ENCODE measurements at places on chromosomes 6 and 20.

DNA sequence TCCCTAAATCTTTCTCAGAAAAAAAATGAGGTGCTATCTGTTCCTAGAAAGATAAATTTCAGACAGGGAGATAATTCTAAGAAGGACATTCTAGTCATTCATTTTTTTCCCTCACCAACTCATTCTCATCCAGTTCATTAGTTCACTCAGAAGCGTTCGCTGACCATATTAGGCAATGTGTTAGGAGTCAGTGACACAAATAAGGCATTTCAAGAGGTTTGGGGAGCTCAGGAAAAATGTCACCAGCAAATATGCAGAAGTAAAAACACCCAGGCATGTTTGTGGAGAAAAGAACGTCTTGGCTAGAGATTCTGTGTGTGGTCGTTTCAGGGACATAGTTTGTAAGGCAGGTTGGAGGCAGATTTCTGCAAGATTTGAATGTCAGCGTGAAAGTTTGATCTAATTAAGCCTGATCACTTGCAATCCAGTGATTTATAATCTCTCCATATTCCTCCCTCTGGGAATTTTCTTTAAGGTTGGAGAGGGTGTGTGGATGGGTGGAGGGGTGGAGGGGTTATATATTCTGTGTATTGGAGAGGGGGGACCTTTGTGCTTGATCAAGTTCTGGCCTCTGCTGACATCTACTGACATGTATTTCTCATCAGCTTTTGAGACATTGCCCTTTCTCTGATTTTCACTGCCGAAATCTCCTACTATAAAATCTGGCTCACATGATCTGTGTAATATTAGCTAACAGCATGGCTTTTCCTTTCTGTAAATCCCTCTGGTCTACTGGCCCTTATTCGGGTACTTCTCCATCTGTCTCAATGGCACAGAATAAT is 3.6 kb downstream of the MYCT1 start:
- no peak for DNase-seq

GRCh38 chr6:45854149-45854742 is 161.4 kb downstream of the CLIC5 start:
- no peak for DNase-seq

- no peak for DNase-seq
Observed at GRCh38 chr20:64238115-64238825, 17.3 kb upstream of the PCMTD2 start.

- DNase-seq = no peak
Observed at GRCh38 chr6:21375151-21376116, 218.1 kb upstream of the SOX4 start.

DNA sequence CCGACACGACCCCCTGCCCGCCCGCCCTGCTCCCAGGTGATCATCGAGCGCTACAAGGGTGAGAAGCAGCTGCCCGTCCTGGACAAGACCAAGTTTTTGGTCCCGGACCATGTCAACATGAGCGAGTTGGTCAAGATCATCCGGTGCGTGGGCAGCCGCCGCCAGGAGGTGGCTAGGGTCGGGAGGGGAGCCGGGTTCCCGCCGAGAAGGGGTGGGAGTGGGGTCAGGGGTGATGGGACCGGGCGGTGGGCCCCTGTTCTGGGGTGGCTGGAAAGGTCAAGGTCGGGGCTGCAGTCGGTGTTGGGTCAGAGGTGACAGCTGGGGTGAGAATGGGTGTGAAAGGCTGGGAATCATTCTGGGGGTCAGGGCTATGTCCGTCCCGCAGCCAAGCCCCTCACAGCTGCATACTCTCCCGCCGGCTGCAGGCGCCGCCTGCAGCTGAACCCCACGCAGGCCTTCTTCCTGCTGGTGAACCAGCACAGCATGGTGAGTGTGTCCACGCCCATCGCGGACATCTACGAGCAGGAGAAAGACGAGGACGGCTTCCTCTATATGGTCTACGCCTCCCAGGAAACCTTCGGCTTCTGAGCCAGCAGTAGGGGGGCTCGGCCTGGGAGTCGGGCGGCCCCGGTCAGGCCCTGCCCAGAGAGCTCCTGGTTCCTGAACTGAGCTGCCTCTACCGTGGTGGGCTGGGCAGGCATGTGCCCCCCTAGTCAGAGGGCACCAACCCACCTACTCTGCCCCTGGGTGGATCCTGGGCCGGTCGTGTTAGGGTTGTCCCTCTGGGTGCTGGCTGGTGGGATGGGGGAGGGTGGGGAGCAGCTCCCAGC is 1.0 kb downstream of the MAP1LC3A start:
- no peak for DNase-seq

DNA sequence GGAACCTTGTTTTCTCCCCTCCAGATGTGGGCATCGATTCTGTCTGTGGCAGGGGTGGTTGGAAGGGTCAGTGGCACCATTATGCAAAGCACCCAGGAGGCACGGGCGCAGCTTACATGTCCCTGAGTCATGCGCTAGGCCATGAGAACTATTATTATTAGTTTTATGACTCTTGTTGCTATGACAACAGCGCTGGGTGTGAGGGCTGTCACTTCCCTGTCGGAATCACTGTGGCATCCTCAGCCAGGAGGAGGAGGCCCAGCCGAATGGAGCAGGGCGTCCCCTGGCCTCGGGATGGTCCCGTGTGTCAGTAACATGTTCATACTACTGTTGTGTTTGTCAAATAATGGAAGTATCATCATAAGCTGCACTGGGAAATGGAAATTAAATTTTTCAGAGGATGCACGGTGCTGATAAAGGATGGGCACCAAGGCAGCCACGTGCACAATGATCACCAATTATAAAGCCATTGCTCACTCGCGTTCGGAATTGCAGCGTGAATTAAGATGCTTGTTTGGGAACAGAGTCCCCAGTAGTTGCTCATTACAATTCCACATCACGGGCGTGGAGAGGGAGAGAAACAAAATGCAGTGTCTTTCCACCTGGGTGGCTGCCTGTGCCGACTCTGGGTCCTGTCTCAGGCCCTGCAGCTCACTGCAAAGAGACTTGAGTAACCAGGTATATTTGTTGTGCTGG is 247.9 kb downstream of the CDH4 start:
- no peak for DNase-seq

DNA sequence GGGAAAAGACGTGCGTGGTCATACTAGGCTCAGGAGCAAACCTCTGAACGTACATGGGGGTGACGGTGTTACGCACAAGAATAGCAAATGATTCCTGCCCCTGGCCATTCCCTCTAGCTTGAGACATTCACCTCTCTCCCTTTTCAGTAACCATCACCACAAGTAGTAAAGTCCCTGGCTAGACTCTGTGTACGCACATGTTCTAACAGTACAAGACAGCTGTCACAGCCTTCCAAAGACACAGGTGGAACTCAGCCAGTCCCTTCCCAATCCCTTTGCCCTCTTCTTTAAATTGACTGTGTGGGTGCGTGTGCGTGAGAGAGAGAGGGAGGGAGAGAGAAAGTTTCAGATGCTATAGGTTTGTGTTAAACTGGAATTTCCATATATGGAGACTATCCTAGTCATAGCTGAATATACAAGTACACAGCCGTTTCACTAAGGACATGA is 67.3 kb downstream of the LY86 start:
- DNase-seq = no peak

DNA sequence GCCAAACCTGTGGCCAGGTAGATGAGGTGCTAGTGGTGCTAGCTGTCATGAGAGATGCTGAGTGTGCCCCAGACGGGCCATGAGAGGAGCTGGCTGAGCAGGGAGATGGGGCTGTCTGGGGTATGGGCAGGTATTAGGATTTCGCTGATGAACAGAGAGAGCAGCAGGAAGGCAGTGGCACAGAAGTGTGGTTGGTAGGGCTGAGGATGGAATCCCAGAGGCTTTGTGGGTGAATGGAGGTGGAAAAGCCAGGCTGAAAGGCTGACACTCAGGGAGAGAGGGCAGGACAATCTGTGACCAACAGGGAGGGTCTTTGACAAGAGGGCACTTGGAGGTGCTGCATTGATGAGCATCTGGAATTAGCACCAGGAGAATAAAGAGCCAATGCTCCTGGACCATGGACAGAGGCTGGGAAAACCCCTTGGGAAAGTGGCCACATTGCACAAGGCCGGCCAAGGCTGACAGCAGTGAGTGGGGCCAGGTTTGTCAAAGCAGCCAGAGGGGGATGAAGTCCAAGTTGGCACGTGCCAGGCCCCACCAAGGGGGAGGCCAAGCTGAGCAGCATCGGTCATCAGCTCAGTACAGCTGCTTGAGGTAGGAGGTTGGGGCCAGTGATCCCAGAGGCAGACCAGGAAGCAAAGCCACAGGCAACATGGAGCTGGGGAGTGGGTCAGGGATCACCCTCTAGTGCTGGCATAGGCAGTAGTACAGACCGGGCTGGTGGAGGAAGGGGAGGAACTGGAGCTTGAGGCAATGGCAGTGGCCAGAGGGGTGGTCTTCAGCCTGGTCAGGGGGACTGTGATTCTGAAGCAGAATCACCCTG is 19.7 kb upstream of the SGK2 start:
- no peak for DNase-seq

- DNase-seq = no peak
Observed at GRCh38 chr6:41049521-41049920, 3.5 kb upstream of the APOBEC2 start.

- no peak for DNase-seq
Observed at GRCh38 chr20:33407251-33407650, 5.9 kb upstream of the CDK5RAP1 start.

GRCh38 chr6:79468116-79468515 is 69.1 kb downstream of the LCA5 start:
- no peak for DNase-seq

- DNase-seq = no peak
Observed at GRCh38 chr6:9484091-9484490, 930.8 kb downstream of the TFAP2A start.

- peak; percentile 81 for DNase-seq
Observed at GRCh38 chr6:85641897-85642773, 551 bp downstream of the SYNCRIP start.

GRCh38 chr6:95071464-95071863 is 505.9 kb upstream of the MANEA start:
- DNase-seq = no peak

DNA sequence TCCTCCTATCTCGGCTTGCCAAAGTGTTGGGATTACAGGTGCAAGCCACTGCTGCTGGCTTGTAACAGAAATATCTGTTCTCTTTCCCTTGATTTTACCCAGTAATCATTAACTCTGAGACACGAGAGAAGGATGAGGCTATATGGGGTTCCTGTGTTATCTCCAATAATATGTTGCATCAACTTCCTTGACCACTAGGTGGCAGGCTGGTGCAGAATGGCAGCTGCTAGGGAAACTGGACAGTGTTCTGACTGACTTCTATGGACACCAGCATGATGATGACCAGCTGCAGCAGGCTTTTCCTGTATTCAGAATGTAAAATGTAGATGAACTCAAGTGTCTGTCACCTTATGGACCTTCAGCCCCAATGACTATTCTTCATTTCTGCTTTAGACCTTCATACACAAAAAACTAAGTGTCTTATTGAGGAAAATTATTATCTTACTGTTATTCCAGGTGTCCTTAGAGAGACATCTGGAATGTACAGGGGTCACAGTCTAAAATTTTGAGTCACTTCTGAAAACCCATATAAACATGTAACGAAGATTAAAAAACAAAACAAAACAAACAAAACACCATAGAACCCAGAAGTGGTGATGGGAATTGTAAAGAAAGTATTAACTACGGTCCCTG is 20.4 kb upstream of the CD109 start:
- peak; percentile 10 for DNase-seq

DNA sequence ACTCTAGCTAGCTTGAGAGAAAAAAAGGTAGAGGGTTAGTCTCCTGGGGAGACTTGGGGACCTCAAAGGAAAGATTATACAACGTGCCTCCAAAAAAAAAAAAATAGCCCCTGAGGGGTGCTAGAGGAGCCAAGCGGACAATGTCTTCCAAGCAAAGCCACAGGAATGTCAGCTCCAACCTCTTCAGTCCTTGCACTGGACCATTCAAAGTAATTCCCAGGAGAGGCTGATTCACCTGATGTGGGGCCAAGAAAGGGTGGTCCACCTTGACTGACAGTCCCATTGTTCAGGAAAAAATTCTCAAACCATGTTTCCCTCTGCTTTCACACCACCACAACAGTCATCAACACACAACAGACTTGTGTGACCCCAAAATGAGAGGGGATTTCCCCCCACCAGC is 30.7 kb downstream of the ASIP start:
- DNase-seq = no peak

GRCh38 chr6:34985236-34985635 is 96.2 kb downstream of the ANKS1A start:
- DNase-seq = no peak

DNA sequence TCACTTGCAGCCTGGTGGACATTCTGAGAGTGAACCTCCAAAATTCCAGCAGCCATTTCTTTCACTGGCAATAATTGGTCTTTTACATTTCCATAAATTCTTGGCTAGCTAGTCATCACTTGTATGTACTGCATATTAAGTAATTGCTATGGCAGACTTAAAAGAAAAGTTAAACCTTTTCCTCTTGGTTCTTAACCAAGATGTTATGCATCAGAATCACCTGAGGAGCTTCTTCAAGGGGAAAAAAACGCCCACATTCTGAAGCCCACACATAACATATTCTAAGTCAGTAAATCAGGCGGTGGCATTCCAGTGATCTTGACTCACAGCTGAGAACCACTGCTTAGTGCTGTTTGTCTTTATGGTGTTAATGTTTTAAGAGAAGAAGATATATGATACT is 37.0 kb downstream of the CDC40 start:
- no peak for DNase-seq

- DNase-seq = no peak
Observed at GRCh38 chr20:60131375-60131774, 173.2 kb downstream of the CDH26 start.

- DNase-seq = peak; percentile 83
Observed at GRCh38 chr20:13009682-13010406, 1.1 kb downstream of the SPTLC3 start.

GRCh38 chr6:23301556-23301955 is 732.2 kb downstream of the HDGFL1 start:
- no peak for DNase-seq

- no peak for DNase-seq
Observed at GRCh38 chr6:143559051-143559660, 47.6 kb upstream of the FUCA2 start.

DNA sequence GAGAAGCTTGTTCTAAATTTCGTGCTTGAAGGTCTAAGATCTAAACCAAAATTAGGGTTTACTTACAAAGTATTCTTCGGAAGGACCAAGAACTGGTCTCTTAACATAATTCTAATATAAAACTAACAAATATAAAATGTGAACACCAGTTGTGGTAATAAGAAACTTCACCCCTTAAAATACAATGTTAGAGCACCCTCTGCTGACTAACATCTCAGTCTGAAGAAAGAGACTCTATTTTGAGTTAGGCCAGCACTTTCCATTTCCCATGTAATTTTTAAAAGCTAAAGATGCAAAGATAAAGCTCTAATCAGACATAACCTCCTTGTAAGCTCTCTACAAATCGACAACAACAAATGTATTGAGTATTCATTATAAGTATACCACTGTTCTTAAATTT is 24.6 kb downstream of the ATG5 start:
- no peak for DNase-seq

DNA sequence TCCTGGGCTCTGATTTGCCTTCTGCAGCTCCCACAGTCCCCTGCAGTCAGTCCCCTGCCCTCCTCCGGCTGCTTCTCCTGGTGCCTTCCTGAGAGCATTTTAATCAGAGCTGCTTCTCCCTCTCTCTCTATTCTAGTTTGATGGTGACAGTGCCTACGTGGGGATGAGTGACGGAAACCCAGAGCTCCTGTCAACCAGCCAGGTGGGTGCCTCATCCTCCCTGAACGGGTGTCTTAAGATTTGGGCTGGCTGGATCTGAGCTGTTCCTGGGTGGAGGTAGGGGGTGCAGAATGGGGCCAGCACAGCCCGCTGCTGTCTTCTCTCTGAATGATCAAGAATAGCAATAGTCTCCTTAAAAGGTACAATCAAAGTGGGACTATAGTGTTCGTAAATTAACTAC is 58.6 kb downstream of the TOX2 start:
- DNase-seq = no peak

Data from bone marrow (tissue), 2 donors.